AML-193 (cell line): ENCODE measurements at places on chromosomes 1 and 21.

DNA sequence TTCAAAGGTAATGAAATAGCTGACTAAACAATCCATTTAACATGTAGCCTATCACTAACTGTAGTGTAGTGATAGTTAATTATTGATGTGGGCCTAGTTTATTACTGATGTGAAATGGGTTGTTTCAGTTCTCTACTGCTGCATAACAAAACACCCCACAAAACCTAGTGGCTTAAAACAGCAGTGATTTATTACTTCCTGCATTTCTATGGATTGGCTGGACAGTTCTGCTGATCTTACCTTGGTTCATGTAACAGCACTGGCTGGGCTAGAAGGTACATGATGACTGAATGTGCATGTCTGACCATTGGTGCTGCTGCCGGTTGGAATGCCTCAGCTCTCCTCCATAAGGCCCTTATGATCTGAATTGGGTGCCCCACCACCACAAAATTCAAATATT lies 5.4 kb upstream of the ABL2 start:
- no peak for DNase-seq

DNA sequence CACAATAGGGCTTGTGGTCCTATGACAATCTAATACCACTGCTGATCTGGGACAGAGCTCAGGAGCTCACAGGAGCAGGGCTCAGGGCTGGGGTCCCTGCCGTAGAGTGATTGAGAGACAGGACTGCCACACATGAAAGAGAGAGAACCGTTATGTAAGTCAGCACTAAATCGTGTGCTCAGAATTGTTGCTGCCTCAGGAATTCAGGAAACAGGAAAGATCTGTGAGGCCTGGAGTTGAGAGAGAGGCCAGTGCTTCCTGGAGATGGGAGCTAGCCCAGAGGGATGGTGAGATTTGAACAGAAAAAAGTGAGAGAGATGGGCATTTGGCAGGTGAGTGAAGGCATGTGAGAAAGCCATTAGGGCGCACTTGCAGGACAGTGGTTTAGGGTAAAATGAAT lies 17.5 kb upstream of the ACBD6 start:
- no peak for DNase-seq

- DNase-seq: peak; percentile 98
These were observed 5.5 kb upstream of the AGTRAP start for GRCh38 chr1:11730429-11730891.

- peak; percentile 21 for DNase-seq
These were observed 53.8 kb downstream of the PLPP3 start for GRCh38 chr1:56525489-56526041.

DNA sequence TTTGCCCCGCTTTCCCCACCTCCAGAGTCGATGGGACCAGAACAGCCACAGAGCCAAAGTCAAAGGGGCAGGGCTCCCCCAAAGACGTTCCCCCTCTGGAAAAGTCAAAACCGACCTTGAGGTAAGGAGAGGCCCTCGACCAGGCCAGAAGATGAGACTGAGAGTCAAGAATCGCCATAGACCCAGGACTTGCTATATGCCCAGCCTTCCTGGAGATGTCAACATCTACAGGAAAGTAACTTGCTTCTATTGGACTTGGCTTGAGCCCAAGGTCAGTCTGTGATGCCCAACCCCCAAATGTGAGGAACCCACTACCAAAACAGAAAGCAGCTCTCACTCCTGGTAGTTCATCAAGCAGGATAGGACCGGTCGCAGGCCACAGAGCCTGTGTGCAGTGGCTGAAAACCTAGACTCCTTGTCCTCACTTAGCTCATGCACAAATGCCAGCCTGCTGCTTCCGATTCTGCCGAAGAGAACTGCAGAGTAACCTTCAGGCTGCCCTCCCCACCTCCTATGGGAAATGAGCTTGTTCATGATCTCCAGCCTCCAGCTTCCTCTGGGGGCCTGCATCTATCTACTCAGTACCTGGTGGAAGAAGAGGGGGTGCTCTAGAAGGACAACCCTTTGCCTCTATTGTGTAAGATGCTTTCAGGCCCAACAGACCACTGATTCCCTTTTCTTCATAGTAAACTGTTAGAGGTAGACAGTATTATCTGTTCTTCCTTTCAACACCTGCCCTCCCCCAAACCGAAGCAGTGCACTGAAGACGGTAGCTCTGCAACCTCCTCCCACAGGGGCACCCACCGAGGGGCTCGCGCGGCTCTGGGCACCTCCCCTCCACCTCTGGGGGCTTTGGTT lies 1.4 kb downstream of the ACOT7 start:
- DNase-seq: no peak

DNA sequence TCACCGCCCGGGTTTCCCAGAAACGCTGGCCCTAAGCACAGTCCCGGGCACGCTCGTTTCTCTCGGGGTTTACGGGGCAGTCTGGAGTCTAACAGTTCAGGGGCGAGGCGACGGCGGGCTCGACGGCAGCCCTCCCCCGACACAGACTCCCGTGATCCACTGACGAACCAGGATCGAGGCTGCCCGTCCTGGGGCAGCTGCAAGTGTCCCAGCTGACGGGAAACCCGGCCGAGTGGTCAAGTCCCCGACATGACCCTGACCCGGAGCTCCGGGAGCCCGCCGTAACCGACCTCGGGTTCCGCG lies 494 bp downstream of the UBE2J2 start:
- DNase-seq: no peak

DNA sequence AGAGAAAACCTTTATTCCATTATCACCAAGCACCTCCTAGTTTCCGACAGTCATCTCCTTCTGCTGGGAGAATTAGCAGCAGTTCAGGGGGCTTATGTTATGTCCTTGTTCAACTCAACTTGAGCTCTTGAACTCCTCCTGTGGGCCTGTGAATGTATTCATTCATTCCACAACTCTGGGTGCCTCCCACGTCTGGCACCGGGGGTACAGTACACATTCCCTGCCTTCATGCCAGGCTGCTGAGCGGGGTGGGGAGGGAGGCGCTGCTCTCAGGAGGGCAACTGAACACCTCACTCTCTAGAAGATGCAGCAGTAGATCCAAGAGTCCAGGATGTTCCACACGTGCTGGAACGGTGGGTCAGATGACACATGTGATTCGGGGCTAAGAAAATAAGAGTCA lies 4.3 kb upstream of the MX2 start:
- DNase-seq: no peak

DNA sequence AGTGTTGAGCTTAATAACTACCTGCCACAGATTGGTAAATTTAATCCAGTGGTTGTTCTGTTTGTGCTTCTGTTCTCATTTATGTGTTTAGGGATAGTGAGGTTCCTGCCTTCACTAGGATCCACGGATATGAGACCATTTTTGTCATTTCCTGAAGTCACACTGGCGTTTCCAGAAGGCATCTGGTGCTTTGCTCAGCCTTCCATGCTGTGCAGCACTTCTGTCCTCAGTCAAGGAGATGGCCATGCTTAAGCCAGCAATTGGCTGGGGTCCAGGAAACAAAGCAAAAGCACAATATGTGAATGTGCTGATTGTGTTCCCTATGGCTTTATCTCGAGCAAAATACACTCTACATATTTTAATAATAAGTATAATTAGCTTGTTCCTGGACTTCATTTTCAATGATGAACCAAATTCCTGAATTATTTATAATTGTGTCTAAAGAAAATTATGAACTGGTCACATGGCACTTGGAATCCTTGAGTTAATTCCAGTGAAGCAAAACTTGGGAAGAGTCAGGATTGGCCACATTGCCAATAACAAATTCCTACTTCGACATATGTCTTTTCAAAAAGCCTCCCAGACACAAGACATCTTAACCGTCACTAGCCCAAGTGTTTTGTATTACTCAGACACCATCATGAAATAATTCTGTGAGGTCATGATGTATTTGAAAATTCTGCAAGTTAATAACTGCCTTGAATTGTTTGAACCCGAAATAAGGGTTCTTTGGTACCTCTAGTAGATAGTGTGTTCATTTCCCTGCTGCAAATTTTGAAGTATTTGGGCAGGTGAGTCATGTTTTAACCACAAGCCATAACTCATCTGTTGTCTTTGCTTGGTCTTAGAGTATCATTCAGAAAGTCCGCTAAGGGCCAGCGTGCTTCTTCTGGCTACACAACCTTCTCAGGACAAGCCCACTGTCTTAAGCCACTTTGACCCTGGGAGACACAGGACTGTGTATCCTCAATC lies 412.4 kb downstream of the DISC1 start:
- no peak for DNase-seq

- DNase-seq: no peak
These were observed 43.5 kb upstream of the DPT start for GRCh38 chr1:168772428-168773060.

DNA sequence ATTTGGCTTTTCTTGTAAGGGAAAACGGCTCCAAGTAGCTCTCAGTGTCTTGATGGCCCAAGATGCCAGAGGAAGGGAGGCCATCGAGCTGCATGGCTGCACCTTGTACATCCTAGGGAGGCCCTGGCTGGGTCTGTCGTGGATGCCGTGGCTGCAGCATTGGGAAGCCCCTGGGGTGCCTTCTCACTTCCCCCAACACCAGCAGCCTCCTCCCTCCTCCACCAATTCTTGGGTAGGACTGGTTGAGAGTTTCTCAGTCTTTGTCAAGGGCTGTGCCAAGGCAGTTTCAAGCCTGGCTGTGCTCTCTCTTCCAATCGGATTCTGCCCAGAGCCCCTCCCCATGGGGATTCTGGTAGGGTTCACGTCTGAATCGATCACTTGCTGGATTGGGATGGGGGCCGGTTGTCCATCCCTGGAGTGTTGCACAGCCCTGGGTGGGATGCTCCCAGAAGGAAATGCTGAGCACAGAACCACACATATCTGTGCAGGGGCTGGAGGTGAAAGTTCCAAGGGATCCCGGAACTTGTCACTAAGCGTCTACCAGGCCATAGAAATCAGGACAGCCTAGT lies 14.0 kb upstream of the SPSB1 start:
- no peak for DNase-seq

DNA sequence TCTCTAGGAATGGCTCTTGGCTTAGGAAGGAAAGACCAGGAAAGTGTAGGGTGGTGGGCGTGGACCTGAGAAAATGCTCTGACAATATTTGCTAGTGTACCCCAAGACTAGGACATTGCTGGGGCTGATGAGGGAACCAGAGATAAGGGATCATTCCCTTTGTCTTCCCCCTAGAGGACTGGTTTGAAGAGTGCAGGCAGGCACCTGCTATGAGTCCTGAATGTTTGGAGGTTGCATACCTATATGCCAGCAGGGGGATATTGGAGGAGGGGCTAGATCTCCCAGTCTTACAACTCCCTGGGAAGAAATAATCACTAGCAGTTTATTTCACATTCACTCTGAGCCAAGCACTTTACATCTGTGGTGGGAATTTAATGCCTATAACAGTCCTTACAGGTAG lies 6.0 kb upstream of the BCL10 start:
- DNase-seq: no peak

GRCh38 chr1:203131548-203132200 lies 4.1 kb downstream of the ADORA1 start:
- no peak for DNase-seq

- DNase-seq: peak; percentile 86
These were observed 655 bp downstream of the USF1 start for GRCh38 chr1:161044908-161045735.

GRCh38 chr1:6198646-6199297 lies 623 bp downstream of the RPL22 start:
- no peak for DNase-seq

DNA sequence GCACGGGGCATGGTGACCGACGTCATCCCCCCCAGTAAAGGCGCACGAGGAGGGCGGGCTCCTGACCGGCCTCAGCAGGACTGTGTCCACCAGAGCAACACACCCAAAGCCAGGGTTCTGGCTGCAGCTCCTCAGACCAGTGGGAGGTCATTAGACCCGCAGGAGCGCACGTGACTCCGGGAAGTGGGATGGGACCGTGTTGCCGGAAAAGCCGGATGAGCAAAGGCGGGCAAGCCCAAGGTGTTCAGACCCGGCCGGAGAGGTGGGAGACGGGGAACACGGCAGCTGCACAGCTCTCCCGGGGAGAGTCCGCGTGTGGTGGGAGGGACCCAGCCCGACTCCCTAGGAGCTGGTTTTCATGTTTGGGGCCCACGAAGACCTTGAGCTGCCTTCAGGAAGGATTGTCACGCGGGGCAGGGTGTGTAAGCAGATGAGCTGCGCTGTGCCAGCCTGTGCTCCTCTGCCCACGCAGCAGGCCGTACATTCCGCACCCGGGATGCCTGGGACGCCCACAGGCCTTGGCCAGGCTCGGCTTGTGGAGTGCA lies 20.6 kb upstream of the TRAPPC10 start:
- no peak for DNase-seq
